ENCODE measurements at places on chromosomes 7 and 10.

GRCh38 chr10:60942788-60943315 is 1.1 kb downstream of the RHOBTB1 start:
- peak; percentile 54 for DNase-seq

DNA sequence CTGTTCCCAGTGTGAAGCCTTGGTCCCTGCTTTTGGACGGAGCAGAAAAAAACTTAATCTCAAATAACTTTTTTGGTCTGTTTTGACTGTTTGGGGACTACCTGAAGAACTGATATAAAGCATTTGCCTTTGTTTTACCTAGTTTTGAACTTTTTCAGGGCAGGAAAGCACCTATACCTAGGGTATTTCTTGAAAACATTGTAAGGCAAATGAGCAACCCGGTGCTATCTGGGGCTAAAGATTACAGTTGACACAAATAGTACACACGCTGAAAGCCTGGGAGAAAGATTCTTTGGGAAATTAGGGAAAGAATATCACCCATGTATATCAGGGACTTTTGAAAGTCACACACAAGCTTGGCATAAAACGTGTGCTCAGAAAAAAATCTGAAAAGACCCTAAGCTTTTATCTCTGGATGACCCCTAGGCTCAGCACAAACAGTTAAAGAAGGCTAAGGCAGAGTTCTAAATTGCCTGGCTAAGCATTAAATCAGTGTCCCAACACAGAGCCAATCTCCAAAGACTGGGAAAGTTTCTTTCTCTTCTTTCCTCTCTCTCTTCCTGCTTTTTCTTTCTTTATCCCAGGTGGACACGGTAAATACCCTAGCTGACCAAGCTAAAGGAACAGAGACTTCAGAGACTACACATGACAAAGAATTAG is 389.8 kb downstream of the SH2D4B start:
- DNase-seq = no peak

GRCh38 chr7:55156919-55157763 is 138.3 kb downstream of the EGFR start:
- no peak for DNase-seq

DNA sequence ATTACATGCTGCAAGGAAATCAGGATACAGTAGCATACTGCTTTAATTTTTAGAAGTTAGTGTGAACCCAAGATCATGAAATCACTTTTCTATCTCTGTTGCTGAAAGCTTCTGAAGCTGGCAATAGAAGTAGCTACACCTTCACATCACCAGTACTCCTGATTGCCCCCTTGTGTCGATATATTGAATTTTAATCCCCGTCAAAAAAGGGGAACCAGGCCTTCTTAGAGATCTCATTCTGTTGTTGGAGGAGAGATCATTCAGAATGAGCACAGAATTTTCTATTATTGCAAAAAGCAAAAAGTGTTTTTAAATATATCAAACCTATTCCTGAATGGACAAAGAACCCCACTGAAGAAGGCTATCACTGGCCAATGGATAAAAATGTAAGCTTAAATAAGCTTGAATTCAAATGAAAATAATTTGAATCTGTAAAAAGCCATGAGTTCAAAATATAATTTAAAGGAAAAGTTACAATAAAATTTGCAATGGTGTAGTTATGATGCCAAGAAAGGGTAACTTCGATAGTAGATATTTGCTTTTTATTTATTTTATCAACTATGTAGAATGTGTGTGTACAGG is 39.7 kb upstream of the TEX47 start:
- DNase-seq = no peak

GRCh38 chr10:5291501-5292195 is 73.1 kb upstream of the UCN3 start:
- peak; percentile 81 for DNase-seq

GRCh38 chr7:148645898-148646297 is 52.8 kb upstream of the CUL1 start:
- no peak for DNase-seq

DNA sequence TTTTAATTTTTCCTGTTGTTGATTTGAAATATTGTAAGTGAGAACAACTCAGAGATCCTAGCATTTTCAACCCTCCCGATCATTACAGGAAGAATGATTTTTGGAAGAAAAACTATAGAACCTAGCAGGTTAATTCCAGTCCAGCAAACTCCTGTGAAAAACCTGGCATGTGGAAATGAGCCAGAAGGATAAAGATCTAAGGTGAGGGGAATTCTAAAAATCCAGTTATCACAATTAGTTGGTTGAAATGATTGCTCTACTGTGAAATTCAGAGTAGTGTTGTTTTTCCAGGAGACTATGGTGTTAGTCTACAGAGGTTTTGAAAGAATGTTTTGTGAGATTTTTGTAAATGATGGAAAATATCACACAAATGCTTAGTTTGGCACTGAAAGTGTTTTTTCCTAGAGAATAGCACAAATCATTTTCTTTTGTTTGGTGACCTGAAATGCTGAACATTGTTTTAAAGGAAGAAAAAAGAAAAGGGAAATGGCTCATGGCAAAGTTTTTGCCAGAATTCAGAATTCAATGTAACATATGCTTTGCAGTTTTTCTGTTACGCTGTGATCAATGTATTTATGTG is 152.4 kb upstream of the SLC26A5 start:
- DNase-seq = no peak

GRCh38 chr7:78953090-78953489 is 500.4 kb downstream of the MAGI2 start:
- no peak for DNase-seq

- no peak for DNase-seq
Observed at GRCh38 chr10:110650265-110650668, 6.1 kb downstream of the RBM20 start.
